T-helper 2 cell treated with Interferon-gamma antibody and Interleukin-4, amounts not matched to agents 5 μg/mL and 100 μg/mL, for 36 hours (primary cell): ENCODE measurements at places on chromosomes 7 and 10.

DNA sequence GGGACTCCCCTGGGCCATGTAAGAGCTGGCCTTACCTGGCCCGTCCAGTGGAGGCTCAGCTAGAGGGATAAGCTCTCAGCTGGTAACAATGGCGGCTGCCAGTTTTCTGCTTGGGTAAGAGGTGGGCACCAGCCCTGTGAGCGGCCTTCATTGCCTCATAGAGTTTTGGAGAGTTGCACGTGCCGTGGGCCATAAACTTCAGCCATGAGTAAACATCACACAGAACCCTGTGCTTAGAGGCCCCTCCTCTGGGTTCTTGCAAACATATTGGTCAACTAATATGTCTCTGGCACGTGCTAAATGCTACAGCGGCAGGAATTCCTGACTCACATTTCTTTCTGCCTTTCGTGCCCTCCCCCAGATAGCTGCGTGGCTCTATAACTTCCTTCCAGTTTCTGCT, 103.9 kb upstream of the LEP start:
- no peak for DNase-seq

- no peak for DNase-seq
These were observed 60.2 kb upstream of the CAMK2B start for GRCh38 chr7:44385434-44386138.

GRCh38 chr10:38212460-38212859, 118.3 kb downstream of the ZNF37A start:
- DNase-seq: no peak

DNA sequence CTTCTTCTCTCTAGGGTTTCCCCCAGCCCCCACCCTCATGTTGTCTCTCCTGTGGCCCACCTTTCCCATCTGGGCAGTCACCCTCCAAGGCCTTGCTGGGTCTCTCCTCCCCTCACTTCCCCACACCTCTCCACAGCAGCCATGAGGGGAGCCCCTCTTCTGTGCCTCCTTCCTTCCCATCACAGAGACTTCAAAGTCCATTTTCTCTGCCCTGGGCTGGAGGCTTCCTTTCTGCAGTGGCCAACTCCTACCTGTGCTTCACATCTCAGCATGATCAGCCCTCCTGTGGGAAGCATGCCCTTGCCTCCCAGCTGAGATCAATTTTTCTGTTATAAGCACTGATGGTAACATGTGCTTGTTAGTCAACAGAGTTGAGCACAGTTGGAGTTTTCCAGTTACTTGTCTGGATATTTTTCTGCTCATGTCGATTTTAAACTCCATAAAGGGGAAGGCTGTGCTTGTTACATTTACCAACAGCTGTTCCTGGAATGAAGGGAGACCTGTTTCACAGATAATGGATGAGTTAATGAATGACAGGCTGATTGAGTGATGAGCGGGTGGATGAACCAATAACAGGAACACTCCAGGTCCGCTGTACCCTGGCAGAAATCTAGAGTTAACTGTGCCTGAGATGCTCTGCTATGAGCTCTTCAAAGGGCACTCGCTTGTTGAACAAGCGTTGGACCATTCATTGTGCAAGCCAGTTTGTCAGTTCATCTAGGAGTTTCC, 71.4 kb upstream of the PRSS58 start:
- DNase-seq: no peak

GRCh38 chr10:71228875-71229675, 16.7 kb downstream of the UNC5B start:
- DNase-seq: no peak

DNA sequence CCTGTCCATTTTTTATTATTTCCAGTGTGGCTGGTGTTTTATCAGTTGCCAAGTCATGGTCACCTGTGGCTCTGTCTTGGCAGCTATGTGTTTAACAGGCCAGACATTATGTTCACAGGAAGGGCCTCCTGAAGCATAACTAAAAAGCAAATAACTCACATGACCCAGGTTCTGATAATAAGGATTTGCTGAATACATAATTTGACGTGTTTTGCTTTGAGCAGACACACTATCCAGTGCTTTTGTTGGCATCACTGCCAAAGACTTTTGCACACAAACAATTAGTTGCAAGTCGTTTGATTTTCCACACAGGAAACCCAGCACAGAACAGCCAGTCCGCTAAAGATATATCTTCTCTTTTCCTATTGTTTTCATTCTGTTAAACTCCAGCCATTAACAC, 173.6 kb downstream of the ARL4A start:
- no peak for DNase-seq

DNA sequence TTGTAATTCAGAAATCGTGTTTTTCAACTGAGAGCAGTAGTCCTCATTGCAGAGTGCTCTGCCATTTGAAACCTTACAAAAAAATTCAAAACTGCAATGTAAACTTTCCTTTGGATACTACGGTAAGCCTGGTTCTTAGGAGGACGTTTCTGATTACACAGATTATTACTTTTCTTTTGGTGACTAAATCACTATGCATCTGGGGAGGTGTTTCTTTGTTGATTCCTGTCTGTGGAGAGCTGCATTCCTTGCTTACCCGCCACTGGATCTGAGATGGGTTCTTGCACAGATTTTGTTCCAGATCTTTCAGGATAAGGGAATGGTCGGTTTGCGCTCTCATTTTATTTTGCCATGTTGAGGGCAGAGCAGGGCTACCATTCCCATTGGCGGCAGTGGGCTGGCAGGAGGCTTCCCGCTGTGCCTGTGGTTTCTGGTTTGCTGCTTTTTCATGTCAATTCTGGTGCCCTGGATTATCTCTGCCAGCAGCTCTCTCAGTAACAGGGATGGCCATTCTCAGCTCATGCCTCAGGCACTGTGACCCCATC, 485.1 kb downstream of the GLRX3 start:
- no peak for DNase-seq

- no peak for DNase-seq
These were observed 374.5 kb upstream of the FOXK1 start for GRCh38 chr7:4307316-4308204.

DNA sequence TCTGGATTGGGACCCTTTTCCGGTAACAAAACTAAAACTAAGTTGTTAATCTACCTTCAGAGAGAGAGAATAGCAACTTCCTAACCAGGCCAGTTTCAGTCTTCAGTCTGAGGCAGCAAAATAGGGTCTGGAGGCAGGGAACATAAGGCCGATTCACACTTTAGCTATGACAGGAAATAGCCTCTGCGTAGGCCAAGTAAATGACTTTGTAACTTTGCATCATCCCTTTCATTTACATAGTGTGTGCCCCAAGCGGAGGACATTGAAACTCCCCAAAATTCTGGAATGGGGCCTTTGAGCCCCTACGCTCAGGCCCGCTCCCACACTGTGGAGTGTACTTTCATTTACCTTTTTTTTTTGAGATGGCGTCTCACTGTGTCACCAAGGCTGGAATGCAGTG, 1.7 kb upstream of the UPP1 start:
- no peak for DNase-seq

DNA sequence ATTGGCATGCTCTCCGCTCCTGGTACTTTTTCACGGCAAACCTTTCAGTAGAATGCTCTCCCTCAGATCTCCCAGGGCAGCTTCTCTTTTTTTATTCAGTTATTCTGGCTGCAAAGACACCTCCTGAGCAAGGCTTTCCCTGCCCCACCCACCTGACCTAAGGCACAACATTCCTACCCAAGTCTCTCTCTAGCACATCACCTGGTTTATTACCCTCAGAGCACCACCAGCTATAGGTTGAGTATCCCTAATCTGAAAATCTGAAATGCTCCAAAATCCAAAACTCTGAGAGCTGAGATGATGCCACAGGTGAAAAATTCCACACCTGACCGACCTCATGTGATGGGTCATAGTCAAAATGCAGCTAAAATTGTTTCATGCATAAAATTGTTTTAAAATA, 99.6 kb downstream of the GLI3 start:
- DNase-seq: no peak

DNA sequence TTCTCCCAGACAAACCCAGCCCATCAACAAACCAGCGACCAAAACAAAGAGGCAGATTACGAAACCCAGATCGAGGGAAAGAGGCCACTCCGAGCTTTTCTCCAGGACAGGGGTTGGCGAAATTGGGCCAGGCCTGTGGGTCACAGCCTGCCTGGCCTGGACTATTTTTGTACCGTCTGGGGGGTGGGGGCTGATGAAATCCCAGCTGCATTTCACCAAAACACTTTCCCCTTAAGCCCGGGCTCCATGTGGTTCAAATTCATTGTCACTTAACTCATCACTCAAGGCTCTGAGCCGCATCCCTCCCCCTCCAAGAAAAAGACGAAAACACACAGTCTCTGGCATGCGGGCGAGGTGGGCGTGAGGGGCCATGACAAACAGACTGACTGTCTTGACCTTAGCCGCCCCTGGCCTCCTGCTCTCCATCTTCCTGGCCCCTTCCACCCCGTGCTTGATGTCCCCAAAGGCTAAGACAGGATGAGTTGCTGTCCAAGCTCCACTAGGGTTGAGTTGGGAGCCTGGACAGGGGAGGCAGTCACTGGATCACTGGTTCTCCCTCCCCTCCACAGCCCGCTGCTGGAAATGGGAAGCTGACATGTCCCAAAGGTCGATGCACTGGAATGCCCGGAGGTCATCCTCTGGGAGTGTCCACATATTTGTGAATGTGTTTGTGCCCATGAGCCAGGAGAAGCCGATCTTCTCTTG, 19.2 kb downstream of the TMEM270 start:
- DNase-seq: no peak

- DNase-seq: no peak
These were observed 188.5 kb upstream of the KLF14 start for GRCh38 chr7:130922206-130923112.

- no peak for DNase-seq
These were observed 6.7 kb upstream of the PAXIP1 start for GRCh38 chr7:155009570-155010157.

DNA sequence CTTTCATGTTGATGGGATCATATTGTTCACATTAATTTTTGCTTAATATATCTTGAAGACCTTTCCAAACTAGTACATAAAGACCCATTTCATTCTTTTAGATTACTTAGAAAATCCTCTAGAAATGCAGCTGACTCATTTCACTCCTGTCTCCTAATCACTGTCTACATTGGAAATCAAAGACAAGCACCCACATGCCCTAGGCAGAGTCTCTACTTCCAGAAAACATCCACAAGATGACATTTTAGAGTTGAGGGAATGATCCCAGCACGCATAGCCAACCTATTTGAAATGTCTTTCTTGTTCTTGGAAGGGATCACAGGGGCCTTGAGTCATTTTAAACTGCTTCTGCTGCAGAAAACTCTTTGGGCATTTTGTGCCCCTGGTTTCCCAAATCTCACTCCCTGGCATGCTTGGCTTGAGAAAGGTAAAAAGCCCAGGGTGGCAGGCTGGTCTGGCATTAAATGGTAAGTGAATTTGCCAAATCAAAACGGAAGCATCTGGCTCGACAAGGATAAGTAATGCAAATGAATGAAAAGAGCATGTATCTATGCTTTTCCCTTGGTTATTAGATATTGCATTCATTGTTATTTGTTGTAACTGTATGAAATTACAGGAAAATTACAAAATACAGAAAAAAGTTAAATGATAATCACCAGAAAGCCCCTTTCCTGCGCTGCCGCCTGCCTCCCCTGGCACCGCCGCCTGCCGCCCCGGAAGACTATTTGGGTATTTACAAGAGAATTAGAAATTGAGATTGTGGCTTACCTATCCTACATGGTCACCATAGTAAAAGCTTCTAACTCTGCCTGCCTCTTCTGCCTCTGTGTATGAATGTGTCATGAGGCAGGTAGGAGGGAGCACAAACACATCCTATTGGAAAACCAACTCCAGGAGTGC, 225.3 kb downstream of the PTEN start:
- DNase-seq: no peak

DNA sequence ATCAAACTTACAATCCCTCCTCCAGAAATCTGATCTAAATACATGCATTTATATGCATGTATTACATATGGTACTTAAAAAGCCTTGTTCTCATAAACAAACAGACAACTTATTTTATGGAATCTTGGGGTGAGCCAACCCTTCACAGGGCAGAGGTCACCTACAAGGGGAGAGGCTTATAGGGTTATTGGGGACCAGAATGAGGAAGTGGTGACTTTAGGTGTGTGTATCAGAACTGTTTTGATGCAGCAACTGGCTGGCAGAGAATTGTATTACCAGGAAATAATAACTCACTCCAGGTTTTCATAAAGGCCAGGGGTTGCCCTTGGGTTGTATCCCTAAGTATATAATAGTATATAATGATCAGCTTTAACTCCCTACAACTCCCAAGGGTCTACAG, 91.1 kb downstream of the SVIL start:
- DNase-seq: no peak

DNA sequence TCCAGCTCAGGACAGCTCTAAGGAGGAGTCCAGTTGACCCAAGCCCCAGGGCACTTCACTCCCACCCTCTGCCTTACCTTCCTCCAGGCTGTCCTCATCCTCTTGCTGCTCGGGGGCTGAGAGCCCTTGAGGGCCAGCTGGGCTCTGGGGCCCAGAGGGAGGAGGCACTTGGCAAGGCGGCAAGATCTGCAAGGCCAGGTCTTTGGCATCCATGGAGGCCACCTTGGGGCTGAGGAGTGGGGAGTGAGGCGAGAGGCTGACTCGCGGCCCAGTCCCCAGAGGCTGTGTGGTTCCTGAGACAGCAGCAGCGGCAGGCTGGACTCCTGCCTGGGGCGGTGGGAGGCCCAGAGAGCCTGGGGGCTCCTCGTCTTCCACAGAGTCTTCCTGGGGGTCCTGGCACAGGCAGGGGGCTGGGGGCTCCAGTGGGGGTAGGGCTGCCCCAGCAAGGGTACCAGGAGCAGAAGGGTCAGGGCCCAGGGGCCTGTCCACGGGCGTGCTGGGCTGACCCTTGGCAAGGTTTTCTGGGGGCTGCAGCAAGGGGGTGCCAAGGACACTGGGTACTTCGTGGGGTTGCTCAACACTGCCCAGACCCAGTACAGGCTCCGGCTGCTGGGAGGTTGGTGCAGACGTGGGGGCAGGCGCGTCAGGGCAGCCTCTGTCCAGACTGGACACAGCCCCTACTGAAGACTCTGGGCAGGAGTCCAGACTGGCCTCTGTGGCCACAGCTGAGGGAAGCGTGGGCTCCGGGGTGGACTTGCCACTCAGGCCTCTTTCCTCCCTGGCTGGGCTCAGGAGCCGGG, 6.5 kb downstream of the NACAD start:
- DNase-seq: no peak

DNA sequence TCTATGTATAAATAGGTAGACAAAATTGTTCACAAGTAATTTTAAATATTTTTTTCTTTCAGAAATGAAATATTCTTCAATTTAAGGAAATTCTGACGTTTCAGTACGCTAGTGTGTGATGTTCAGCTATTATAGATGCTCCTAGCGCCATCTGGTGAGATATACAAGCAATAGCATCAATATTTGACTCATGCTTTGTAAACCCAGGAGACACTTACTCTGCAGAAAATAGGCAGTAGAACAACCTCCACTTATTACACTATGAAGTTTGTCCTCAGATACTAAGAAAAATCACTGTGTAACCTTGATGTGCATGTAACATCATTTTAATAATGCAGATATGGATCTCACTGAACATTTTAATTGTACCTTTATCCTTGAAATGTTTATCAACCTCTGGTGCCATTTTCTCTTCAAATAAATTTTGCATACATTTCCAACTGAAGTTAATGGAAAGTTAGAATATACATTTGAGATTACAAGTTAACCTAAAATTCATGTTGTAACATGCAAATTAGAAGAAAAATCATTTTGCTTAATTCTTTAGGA, 151.5 kb upstream of the FAM3C start:
- no peak for DNase-seq
